ENCODE measurements at places on chromosomes 5 and 9.

- DNase-seq, result no peak
Observed at GRCh38 chr9:75184471-75184870, 96.2 kb downstream of the OSTF1 start.

GRCh38 chr5:155605920-155606319, 592.4 kb downstream of the KIF4B start:
- DNase-seq, result no peak

GRCh38 chr9:92976431-92976830, 29.1 kb downstream of the FGD3 start:
- DNase-seq, result no peak

- DNase-seq, result no peak
Observed at GRCh38 chr5:134536876-134537275, 11.4 kb downstream of the JADE2 start.

- no peak for DNase-seq
Observed at GRCh38 chr9:123871781-123872180, 58.1 kb downstream of the DENND1A start.

DNA sequence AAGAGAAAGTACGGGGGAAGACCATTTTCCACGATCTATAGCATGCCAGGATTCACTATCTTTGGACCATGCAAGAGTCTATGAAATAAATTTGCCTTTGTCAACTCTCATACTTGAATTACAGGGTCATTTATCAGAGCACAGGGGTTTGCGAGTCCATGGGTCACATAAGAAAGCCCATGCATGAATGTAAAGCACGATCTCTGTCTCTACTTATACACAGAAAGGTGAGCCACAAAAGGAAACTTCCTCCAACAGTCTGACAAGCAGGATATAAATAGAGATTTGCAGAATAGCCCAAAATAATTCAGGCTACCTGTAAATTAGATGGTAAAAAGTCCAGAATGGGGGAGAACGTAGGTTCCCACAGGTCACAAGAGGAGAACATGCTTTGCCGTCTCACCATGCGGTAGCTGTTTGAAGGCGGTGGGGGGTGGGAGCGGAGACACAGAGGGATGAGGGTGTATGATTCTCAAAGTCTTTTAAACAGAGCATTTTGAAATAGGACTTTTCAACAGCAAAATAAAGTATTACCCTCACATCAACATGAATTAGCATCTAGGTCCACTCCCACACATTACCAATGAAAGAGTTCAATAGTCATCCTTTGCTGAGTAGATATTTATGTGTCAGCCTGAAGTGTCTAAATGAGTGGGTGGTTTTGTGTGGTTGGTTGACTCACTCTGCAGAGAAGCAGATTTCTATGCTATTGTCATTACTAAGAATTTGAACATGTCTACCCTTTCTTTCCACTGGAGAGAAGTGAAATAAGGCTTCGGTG, 279.7 kb downstream of the EBF1 start:
- no peak for DNase-seq

DNA sequence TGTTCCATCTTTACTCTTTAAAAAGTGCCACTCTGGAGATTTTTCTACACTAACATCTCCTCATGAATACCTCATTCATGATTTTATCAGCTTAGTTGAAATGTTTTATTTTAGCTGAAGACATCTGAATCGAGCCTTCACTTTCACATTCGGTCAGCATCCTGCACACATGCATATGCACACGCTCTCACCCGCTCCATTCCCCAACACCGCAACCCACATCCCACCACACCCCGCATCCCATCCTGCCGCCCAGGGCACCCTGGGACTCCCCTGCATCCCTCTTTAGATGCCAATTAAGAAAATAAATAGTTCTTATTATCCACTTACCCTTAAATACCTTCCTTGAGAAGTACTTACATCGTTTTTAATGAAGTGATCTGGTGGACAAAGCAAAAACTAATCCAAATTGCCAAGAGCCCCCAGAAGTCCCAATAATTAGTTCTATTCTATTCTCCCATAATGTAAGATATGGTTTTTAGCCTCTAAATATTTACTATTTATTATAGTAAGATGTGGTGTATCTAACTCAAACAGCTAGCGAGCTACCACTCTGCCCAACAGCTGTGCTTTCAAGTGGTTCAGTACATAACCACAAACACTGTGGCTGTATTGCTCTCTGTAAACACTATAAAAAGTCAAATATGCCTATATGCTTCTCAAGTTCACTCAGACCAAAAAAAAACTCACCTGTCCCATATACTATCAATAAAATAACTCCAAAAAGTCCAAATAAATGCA, 38.2 kb downstream of the GZMK start:
- no peak for DNase-seq

- no peak for DNase-seq
Observed at GRCh38 chr5:151144922-151145321, 12.7 kb downstream of the ANXA6 start.

GRCh38 chr9:125926936-125927335, 179.8 kb downstream of the PBX3 start:
- DNase-seq, result no peak

- DNase-seq, result no peak
Observed at GRCh38 chr9:12849486-12850003, 74.7 kb downstream of the LURAP1L start.

GRCh38 chr5:39558541-39558940, 133.8 kb upstream of the DAB2 start:
- no peak for DNase-seq

DNA sequence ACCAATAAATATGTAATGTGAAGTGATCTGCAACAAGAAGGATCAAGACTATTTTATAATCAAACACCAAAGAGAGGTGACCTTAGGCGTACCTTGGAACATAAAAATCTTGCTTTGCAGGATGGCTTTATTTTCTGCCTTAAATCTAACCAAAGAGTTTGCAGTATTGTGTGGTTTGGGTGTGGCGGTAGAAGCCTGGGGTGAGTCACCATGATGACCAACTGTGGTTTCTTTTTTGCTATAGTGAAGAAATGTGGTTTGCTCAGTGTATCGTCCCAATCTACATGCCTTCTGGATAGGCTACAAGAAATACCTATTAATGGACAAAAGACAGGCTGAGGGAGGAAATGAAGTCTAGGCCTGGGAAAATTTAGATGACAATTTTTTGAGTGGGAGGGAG, 5.1 kb upstream of the CAST start:
- DNase-seq, result no peak

DNA sequence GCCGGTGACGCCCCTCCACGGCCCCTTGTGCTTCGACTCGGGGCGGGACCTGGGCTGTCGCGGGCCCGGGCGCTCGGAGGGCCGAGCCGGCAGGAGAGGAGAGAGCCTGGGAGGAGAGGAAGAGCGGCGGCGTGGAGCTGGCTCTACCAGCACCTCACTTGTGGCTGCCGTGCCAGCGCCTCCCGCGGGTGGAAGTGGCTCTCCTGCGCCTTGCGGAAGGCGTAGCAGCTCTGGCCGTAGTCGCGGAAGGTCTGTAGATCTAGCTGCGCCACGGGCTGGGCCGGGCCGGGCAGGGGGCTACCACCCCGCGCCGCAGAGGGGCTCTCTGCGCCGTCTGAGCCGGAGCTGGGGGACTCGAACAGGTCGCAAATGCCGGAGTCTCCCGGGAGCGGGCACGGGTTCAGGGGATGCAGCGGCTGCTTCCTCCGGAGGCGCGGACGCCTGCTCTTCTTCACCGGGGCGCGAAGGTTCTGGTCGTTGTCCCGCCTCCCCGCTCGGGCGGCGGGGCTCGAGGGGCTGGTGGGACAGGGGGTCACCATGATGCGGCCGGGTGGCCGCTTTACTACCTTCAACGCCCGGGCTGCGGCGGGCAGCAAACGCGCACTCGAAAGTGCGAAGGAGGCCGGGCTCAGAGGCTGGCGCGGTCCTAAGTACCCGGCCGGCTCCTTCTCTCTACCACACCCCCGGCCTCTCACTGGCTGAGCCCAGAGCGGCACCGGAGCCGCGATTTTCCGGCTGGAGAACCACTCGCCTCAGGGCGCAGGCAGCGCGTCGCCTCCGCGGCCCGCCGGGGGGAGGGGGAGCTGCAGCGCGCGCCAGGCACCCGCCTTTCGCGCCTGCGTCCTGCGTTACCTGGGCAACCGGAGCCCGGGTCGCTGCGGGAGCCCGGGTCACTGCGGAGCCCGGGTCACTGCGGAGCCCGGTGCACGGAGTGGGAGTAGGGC, at the start of gene CCNO:
Gene CCNO, minus strand, starts transcription at position 624 of the 944 bp plus-strand sequence. Its CDS starts 85 bp downstream, at position 539.
- no peak for DNase-seq

DNA sequence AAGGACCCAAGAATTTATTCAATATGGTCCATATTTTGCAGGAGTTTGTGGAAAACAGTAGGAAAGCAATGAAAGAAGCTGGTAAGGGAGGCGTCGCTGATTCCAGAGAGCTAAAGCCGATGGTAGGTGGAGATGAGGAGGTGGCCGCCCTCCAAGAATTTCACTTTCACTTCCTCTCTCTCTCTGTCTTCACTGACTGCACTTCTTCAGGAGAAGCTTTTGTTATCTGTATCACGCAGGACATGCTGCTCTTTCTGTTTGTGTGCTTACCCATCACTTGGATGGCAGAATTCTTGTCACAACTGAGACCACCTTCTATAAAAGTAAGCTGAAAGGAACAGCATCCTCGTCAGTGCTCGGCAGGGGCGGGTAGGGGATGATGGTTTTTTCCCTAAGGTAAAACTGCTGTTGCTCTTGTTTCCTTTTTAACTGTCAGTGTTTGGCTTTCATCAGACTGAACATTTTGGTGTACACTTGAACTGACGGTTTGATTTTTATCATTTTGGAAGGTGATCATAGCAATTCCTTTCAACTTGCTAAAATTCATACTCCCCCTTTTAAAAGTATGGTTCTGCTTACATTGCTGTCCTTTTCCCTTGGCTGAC, 62.4 kb upstream of the FSD1L start:
- DNase-seq, result no peak

DNA sequence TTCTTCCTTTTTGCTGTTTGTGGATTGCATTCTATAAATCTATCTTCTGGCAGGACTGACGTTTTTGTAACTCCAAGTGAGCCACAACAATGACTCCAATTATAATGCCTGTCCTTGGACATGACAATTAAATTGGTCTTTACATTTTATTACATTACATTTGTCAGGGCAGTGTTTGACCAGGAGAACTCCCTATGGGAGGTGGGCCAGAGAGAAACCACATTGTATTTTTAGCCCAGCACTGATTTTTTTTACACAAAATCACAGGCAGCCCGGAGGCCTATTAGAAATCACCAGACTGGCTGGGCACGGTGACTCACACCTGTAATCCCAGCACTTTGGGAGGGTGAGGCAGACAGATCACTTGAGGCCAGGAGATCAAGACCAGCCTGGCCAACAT, 99.1 kb upstream of the SMC5 start:
- DNase-seq, result no peak

DNA sequence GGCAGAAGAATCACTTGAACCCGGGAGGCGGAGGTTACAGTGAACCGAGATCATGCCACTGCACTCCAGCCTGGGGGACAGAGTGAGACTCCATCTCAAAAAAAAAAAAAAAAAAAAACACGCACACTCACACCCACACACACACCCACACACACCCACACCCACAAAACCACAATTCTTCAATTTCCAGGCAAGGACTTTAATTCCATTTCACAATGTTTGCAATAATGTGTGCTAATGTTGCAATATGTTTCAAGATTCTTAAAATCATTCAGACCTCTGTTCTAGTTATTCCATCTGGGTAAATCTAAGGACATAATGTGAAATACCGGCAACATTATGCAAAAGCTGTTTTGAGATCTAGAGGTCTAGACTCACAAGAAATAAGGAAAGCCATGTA, 28.3 kb downstream of the CCDC69 start:
- no peak for DNase-seq

DNA sequence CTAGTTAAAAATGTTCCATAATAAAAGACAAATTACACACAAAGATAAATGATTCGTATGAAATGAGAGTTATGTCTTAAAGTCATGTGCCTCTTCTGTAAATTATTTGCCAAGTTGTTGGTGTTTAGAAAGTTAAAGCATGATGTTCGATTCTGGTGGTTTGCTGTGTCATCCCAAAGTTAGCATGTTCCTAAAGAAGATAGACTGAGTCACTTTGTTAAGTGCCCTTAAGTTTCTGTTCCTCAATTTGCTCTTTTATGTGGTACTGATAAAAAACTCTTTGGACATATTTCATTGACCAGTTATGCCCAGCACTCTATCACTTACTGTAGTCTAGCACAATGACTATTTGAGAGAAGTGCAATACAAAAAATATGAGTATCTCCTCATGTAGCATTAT, 366.9 kb upstream of the ZNF608 start:
- no peak for DNase-seq

- no peak for DNase-seq
Observed at GRCh38 chr5:66603881-66604280, 7.7 kb downstream of the MAST4 start.

GRCh38 chr5:16464664-16465543, 696 bp downstream of the ZNF622 start:
- DNase-seq, result no peak

DNA sequence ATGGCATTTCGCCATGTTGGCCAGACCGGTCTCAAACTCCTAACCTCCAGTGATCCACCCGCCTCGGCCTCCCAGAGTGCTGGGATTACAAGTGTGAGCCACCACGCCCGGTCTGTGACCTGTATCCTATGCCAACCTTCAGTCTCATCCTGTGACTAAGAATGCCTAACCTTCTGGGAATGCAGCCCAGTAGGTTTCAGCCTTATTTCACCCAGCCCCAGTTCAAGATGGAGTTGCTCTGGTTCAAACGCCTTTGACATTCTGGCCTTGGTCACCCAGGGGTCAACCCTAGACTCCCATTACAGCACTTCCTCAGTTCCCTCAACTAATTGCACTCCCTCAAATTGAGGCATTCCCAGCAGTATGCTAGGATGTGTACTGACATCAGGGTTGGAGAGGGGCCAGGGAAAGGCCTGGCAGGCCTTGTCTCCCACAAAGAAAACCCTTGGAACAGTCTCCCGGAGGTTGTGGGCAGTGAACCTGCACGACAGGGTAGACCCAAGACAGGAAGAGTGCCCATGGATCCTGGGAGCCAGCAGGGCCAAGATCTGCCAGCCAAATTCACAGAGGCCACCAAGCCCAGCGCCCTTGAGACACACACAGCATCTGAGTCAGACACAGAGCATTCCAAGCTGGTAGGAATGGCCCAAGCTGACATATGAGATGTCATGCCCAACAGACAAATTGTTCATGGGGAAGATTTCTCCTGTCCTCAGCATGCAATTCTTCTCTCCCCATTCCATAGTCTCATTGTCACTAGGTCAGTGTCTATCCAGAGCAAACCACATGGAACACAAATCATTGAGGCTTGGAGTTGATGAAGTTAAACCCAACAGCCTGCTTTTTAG, 24.9 kb upstream of the SMU1 start:
- no peak for DNase-seq

GRCh38 chr9:21543187-21543586, 61.1 kb upstream of the IFNE start:
- no peak for DNase-seq
